ENCODE measurements at places on chromosomes 1 and 21.

GRCh38 chr1:207089627-207090355, 1.1 kb downstream of the C4BPB start:
- no peak for DNase-seq

DNA sequence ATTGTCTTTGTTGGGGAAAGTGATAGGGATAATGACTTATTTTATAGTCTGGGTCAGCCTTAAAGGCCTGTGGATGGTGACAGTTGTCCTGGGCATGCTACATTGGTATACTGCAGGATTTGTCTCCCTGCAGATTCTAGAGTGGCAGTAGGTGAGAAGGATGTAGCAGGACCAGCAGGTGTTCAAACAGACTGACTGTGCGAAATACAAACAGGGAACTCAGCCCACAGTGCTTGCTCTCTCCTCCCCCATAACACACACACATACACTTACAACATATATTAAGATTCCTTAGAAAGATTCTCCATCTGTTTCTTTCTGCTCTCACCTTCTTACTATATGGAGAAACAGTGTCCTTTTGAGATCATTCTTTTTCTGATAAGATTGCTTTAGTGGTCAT, 6.9 kb downstream of the PDE4B start:
- DNase-seq = no peak

DNA sequence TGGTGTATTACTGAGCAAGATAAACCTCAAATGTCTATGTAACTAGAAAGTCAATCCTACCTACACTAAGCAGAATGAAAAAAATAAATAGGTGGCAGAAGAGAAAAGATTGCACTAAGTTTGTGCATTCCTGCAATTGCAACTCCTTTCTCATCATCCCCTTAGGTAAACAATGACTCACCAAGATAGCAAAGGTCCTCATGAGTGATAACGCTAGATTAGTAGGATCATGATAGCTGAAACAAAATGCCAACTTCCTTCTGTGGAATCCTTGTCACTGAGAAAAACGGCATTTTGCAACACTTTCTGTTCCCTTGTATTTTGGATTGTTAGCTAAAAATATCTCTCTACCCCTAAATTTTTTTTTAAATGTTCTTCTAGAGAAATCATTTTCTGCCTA, 20.0 kb upstream of the FCER1A start:
- DNase-seq = no peak

DNA sequence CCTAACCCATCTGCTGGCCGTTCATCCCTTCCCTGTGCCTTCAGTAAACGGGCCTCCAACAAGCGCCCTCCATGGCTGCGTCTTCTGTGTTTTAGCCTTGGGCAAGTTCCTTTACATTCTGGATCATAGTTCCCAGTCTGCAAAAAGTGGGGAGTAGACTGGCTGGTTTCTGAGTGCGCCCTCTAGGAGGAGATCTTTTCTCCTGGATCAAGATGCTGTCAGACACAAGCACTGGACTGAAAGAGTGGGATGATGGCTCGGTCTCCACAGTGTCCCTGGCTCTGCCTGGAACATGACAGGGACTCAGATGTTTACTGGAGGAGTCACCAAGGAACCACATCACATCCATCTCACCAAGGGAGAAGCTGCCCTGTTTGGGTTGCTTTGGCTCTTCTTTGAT, 88.8 kb downstream of the PRDM2 start:
- DNase-seq = no peak

DNA sequence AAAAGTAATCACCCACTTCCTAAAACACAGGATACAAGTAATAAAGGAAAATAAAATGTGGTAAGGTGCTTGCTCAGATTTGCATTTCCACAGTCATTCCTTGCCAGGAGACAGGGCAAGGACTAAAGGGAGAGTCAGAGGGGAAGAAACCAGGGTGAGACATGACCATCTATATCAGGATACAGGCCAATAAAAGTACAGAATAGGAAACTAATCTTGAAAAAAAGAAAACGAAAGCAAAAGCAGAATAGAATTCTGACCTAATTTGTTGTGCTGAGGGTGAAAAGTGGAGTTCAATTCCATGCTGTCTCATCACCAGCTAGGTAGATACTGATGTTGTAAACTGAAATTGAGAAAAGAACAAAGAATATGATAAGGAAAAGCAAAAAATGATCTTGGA, 27.3 kb downstream of the JMJD4 start:
- DNase-seq = no peak

DNA sequence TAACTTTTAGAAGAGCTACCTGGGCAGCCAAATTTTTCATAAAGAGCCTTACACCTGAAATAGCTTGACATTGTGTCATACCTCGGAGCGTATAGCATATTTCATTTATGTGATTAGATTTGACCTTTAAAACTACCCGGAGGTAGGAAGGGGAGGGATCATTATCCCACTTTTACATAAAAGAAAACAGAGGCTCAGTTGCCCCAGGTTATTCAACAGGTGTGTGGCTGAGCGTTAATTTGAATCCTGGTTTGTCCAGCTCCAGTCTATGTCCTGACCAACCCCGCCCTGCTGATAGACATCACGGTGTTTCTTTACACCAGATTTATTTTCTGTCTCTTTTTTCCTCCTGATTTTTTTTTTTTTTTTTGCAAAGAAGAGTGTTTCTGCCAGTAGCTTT, 39.7 kb downstream of the PBX1 start:
- DNase-seq = no peak

DNA sequence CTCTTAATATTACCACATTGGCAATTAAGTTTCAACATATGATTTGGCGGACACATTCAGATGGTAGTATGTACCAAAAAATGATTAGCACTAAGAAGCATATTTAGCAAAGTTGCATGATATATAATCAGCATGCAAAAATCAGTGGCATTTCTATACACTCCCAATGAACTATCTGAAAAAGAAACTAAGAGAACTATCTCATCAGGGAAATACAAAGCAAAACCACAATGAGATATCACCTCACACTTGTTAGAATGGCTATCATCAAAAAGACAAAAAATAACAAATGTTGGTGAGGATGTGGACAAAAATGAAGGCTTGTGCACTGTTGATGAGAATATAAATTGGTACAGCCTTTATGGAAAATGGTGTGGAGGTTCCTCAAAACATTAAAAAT, 31.4 kb upstream of the DENND1B start:
- DNase-seq = no peak

GRCh38 chr21:31132574-31133242, 94.4 kb upstream of the KRTAP19-8 start:
- DNase-seq = no peak

- no peak for DNase-seq
These were observed 14.7 kb downstream of the CASQ2 start for GRCh38 chr1:115753830-115754229.

DNA sequence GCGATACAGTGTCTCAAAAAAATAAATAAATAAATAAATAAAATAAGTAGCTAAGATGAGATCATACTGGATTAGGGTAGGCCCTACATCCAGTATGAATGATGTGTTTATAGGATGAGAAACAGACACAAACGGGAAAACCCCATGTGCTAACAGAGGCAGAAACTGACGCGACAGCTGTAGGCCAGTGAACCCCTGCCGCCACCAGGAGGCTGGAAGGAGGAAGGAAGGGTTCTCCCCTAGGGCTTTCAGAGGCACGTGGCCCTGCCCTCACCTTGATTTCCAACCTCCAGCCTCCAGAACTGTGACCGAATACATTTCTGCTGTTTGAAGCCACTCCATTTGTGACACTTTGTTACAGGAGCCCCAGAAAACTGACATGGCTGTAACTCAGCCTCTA, 38.5 kb downstream of the CHD5 start:
- no peak for DNase-seq

DNA sequence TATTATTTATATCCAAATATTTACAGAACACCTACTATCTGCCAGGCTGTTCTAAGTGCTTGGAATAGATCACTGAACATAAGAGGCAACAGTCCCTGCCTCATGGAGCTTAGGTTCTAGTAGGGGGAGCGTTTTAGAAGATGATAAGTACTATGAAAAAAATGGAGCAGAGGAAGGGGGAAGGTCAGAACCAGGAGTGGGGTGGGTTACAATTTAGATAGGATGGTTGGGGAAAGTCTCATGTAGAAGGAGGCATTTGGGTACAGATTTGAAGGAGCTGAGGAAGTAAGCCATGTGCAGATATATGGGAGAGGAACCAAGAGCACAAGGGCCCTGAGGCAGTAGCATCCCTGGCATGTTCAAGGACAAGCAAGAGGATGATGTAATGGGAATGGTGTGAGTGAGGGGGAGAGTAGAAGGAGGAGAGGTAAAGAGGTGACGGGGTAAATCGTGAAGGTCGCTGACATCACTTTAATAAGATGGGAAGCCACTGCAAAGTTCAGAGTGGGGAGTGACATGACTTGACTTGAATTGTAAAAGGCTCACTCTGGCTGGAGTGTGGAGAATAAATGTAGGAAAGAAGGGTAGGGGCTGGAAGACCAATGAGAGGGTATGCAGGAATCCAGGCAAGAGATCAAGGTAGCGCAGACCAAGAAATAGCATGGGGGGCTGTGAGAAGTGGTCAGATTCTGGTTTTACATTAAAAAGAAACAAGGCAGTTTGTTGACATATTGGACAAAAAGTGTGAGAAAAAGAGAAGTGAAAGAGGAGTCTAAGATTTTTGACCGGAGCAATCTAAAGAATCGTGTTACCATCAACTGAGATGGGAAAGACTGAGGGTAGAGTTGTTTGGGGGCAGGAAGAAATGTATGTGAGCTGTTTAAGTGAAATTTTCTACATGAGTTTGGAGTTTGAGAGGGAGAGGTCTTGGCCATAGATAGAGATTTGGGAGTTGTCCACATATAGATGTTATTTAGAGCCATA, 92.6 kb downstream of the LPAR3 start:
- DNase-seq = no peak

- no peak for DNase-seq
These were observed 193.1 kb downstream of the RYR2 start for GRCh38 chr1:237235091-237235490.

DNA sequence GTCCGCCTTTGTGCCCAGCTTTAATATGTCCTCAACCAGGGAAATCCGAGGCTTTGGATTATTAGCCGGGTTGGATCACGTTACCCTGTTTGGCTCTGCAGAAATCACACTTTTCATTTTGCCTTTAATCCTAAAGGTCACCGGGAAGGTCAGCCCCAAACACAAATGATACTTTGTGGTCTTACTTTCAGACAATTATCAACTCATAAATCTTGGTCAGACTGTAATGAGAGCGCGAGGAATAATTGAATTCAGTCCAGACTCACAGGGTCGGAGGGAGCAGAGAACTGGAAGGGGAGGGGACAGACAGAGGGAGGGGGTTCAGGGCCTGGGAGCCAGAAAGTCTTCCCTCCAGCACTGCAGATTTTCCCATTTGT, 91.7 kb upstream of the NFIA start:
- DNase-seq = no peak

DNA sequence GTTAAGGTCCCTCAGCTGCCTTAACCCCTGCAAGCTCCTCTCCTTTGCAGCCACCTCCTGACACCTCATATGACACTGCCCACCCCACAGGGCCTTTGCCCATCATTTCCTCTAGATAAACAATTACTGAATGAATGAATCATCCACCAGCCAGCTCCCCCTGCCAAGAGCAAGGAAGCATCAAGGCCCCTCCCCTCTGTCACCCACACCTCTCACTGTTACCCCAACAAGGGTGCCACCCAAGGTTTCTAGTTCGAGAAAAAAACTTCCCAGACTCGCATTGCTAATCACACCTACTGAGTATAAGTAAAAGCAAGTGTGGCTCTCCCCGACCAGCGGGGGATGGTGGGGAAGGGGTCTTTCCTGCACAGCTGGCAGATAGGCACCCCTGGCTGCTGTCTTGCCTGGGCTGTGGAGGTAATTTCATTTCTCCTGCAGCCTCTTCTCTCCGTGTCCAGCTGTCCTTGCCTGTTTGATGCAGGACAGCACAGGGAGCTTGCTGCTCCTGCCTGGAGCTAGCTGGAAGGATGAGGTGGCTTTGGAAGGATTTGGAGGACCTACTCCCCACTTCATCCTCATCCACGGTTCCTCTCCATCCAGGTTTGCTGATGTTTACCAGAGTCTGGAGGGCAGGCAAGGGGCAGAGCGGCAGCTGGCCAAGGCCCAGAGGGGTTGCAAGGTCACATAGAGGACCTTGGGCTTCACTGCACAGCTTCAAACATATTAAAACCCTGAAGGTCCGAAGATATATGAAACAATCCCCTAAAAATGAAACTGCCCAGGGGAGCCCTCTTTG, 33.1 kb upstream of the LBR start:
- no peak for DNase-seq

DNA sequence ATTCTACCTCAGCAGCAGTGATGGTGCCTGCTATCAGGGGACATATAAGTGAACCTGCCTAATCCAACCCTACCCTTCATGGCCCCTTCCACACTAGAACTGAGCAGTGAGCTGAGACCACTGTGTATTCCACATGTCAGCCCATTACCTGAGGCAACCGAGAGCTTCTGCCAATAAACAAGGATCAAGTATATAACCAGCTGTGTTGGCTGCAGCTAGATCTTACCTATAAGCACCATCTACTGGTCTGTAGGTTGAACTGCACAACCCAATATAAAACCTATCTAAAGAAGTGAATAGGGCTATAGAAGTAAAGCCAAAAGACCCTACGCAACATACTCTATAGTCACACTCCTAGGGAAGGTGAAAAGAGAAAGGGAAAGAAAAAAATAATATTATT, 376.9 kb downstream of the HHIPL2 start:
- DNase-seq = no peak

GRCh38 chr1:15850471-15851001, 3.0 kb downstream of the SPEN start:
- no peak for DNase-seq

DNA sequence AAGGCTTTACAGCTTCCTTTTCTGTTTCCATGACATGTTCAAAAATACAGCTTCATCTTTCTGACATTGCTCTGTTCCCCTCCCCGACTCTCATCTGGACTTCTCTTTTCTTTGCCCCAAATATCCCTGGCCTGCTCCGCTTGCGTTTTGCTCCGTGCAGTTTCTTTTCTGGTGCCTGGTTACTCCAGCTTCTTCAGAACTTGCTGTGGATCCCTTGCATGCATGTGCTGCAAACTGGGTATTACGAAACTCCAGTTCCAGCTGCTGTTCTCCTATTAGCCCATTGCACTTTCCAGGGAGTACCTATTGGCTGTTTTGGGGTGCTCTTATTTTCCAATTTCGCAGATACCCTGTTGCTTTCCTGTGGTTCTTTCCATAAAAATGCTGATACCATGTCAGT, 9.9 kb upstream of the NDC1 start:
- no peak for DNase-seq

DNA sequence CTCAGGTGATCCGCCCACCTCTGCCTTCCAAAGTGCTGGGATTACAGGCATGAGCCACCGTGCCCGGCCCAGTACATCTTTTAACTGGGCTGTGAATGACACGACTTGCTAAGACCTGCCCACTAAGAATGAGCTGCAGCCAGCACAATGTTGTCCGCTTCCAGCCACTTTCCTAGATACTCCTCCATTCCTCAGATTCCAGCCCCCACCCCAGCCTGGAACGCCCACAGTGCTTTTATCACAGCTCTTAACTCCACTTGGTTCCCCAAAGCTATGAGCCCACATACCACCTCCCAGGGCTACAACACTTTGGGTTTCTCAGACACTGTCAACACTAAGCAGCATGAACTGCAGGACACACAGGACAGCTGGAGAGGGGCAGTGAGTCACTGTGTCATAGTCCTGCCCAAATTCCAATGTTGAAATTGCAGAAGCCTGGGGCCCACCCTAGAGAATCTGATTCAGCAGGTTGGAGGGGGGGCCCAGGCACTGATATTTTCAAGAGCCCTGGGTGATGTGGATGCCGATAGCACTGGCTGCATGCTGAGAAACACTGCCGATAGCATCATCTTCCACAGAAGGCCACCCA, 58.0 kb downstream of the ACBD3 start:
- DNase-seq = no peak

GRCh38 chr1:94039871-94040569, 80.9 kb downstream of the ABCA4 start:
- no peak for DNase-seq

GRCh38 chr1:226054519-226055327, 7.8 kb upstream of the H3-3A start:
- DNase-seq = no peak
